AG09309 (cell line): ENCODE measurements at places on chromosomes 7 and 10.
A peak's percentile ranks its signal among the peaks of the same experiment; 100 is the strongest.

DNA sequence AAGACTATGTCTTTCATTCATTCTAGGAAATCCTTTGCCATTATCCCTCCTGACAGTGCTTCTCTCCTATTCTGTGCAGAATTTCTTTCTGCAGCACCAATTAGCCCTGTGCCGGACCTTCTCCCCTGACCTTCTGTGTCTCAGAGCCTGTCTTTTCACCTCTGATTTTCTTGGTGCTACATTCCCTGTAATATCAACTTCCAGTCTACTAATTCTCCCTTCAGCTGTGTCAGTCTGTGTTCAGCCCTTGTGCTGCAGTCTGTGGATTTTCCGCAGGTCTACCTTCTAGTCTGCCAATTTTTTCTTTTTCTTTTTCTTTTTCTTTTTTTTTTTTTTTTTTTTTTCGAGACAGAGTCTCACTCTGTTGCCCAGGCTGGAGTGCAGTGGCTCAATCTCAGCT lies 115.8 kb downstream of the ELFN1 start:
- no peak for DNase-seq

DNA sequence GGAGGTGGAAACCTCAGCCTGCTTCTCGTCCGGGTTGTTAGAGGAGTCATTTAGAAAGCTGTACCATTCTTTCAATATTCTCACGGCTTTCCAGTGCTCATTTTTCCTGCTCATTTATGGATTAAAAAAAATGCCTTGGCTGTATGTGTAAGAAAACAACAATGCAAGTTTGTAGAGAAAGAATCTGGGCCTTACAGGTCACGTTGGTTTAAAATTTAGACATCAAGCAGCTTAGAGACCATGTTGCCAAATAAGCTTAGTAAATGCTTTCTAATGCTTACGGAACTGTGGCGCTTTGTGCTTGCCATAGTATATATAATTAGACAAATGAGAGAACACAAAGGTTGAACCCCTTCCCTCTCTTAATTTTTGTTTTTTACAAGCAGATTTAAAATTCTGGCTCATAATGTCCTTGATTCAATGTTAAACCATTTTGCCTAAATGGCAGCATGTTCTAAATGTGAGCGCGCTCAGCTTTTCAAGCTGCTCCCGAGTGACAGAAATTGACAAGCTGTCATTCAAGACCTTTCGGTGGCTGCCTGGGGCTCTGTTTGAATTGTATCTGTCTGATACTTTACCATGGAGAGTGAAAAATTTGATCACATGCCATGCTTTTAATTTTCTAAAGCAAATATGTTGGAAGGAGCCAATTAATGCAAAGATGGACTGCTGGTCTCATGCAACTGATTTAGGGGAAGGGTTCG lies 1.1 kb downstream of the ARMS2 start:
- no peak for DNase-seq

- DNase-seq, result no peak
Observed at GRCh38 chr7:69620650-69621049, 22.4 kb downstream of the AUTS2 start.

- DNase-seq, result no peak
Observed at GRCh38 chr10:62738916-62739315, 65.6 kb upstream of the ADO start.

DNA sequence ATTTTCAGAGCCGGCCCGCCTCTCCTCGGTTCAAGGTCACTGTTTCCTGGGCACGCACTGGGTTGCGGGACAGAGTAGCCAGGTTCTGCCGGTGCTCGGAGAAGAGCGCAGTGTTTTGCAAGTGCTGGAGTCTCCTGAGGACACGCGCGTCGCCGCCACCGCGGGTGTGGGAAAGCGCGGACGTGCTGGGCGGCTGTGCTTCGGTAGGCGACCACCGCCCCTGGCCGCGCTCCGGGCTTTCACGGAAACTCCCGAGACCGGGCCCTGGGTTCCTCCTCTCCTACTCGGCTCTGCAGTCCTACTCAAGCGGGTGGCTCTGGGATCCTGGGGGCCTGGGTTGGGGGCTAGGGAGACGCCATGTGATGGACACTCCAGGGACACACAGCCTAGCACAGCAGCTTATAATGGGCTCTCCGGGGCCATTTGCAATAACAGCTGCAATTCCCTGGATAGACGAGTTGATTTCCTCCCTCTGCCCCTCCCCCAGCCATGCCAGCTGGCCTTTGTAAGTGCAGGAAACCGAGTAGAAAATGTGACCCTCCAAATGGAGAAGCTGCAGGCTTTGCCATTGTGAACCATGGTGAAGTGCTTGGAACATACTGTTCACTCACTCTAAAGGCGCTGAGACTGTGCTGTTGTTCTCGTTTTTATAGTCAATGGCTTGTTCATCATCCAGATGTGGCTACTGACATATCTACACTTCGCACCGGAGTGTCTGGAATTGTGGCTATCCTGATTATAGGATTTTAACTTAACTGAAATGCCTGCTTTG lies 2.1 kb downstream of the FRAT1 start:
- DNase-seq, result no peak

GRCh38 chr10:75588031-75588430 lies 156.6 kb downstream of the LRMDA start:
- DNase-seq, result no peak

- DNase-seq, result peak; percentile 97
Observed at GRCh38 chr7:84412161-84412969, 217.8 kb upstream of the SEMA3A start.

- no peak for DNase-seq
Observed at GRCh38 chr7:73612598-73613269, 11.6 kb downstream of the MLXIPL start.

GRCh38 chr10:24901686-24902399 lies 50.6 kb downstream of the PRTFDC1 start:
- DNase-seq, result peak; percentile 89

GRCh38 chr10:64275774-64276173 lies 754.6 kb downstream of the REEP3 start:
- DNase-seq, result no peak

- no peak for DNase-seq
Observed at GRCh38 chr10:89588671-89589070, 53.3 kb upstream of the SLC16A12 start.

DNA sequence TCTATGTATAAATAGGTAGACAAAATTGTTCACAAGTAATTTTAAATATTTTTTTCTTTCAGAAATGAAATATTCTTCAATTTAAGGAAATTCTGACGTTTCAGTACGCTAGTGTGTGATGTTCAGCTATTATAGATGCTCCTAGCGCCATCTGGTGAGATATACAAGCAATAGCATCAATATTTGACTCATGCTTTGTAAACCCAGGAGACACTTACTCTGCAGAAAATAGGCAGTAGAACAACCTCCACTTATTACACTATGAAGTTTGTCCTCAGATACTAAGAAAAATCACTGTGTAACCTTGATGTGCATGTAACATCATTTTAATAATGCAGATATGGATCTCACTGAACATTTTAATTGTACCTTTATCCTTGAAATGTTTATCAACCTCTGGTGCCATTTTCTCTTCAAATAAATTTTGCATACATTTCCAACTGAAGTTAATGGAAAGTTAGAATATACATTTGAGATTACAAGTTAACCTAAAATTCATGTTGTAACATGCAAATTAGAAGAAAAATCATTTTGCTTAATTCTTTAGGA lies 151.5 kb upstream of the FAM3C start:
- peak; percentile 43 for DNase-seq

DNA sequence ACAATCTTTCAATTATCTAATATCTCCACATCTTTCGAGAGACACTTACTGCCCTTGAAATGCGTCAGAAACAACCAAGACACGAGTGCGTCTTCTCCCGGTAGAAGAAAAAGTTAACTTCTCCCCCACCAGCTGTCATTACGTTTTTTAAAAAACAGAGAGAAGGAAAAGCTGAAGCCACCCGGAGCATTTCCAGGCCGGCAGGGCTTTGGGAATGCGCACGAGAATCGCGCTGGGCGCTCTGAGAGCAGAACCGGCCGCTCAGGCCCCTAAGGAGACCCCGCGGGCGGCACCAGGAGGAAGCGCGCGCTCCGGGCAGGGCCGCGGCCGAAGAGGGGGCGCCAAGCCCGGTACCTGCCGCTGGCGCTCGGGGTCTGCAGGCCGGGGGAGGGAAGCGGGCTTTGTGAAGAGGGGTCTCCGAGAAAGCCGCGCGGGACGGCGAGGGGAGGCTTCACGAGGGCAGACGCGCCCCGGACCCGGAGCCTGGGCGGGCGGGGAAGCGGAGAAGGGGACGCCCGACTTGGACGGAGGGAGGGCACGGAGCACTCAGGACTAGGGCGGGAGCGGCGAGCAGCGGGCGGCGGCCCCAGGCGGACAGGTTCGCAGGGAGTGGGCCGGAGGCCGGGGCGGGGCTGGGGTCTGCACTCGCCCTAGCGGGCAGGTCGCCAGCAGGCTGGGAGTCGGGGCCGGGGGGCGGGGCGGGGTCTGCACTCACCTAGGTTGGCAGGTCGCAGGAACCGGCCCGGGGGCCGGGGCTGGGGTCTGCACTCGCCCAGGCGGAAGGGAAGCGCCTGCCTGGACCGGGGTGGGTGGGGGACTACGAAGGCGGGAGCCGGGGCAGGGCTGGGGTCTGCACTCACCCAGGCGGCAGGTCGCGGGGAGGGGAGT lies 932 bp downstream of the ESYT2 start:
- DNase-seq, result no peak

GRCh38 chr7:18866359-18867036 lies 250.9 kb downstream of the TWIST1 start:
- DNase-seq, result peak; percentile 100

DNA sequence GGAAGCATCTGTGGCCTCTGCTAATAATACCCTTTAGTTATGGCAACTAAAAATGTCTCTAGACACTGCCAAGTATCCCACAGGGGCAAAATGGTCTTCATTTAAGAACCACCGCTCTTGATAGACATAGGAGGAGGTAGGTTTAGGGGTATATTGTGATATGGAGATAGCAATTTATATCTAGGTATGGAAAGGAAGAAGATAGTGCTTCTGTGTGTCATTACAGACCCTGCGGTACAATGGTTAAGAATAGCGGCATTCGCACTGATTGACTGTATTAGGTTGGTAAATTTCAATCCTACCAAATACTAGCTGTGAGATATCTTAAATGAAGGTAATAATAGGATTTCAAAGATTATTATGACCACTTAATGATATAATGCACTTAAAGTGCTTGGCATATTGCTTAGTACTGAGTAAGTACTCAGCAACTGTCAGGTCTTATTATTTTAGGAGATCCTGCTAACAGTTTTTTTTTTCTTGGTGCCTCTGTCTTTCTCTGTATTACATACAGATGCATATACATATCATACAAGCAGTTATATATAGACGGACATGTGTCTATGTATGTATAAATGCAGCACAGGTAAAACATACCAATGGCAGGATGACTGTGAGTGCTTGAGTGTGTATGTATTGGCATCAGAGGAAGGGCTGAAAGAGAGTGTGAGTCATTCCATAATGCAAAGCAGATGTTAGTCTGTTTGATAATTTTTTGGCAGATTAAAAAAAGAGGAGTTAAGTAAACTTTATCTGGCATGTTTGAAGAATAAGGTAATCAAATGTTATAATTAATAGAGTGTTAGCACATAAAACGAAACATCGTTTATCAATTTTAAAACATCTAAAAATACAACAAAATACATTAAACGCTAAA lies 50.0 kb upstream of the ITGB8 start:
- peak; percentile 47 for DNase-seq

- DNase-seq, result peak; percentile 16
Observed at GRCh38 chr10:88525371-88526069, 57.6 kb downstream of the RNLS start.

GRCh38 chr10:29815572-29815971 lies 180.8 kb upstream of the SVIL start:
- no peak for DNase-seq

DNA sequence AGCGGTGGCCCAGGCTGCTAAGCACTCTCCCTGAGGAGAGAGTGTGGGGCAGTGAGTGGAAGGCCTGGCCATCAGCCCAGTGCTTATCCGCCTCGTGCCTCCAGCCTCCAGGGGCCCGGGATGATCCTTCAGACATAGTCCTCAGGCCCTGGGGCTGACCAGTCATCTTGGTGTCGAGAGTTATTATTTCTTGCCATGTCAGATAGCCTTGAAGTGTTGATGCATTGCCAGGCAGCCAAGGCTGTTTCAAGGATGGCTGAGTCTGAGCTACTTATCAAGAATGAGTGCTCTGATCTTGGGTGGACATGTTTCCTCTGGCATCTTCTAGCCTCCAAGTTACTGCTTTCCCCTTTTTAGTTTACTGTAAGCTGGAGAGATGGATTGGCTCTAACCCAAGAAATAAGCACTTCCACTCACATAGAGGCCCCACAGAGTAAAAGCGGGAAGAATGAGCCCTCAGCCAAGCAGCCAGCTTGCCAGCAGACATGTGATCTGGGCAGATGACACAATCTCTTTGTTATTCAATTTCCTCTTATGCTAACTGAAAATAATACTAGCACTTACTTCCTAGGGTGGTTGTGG lies 136.5 kb upstream of the NAMPT start:
- peak; percentile 72 for DNase-seq

- no peak for DNase-seq
Observed at GRCh38 chr7:108499566-108499965, 26.4 kb downstream of the PNPLA8 start.

- no peak for DNase-seq
Observed at GRCh38 chr7:47764746-47765145, 182.8 kb upstream of the TNS3 start.

GRCh38 chr7:139687211-139687954 lies 90.4 kb downstream of the HIPK2 start:
- no peak for DNase-seq

GRCh38 chr10:22699976-22700375 lies 14.4 kb downstream of the PIP4K2A start:
- DNase-seq, result no peak

DNA sequence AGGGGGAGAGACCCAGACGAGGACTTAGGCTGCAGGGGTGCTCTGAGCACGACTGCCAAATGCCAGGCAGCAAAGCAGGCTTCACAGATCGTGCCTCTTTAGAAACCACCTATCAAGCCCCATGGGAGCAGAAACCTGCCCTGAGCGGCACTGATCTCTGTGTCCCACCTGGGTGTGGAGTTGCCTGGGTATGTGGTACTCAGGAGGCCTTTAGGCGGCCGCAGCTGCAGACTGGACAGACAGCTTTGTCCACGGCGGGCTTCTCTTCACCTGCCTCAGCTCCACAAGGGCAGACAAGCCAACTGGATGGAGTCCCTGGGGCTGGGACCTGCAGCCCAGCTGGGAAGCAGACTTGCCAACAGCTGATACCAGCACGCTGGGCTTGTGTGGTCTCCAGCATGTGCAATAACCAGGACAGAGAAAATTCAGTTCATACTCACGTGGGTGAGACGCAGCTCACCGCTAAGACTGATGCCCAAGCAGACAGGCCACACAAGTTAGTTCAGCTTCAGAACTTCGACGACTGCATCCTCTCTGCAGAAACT lies 163.2 kb downstream of the EBF3 start:
- no peak for DNase-seq

DNA sequence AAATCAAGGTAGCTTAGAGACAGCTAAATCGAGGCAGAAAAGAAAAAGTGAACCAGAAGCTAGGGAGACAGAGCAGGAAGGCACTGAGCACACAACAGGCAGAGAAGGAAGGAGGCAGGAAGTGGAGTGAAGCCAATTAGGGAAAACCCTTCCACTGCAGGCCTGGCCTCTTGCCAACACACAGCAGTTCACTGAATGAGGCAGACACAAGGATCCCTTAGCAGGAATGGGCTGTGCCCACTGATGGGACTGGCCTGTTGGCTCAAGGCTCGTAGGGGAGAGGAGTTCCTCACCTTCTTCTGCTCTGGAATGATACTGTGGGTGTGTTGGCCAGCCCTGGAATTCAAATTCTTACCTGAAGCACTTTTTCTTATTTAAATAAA lies 220.3 kb upstream of the STK17A start:
- DNase-seq, result no peak

- DNase-seq, result no peak
Observed at GRCh38 chr7:140557809-140558518, 78.7 kb upstream of the MKRN1 start.

- DNase-seq, result no peak
Observed at GRCh38 chr7:42431873-42432272, 194.9 kb upstream of the GLI3 start.

- no peak for DNase-seq
Observed at GRCh38 chr7:113819474-113819873, 99.3 kb downstream of the PPP1R3A start.
